Activated CD8-positive, alpha-beta T cell treated with anti-CD3 and anti-CD28 coated beads, Interleukin-2, amount 10 ng/mL, durations not matched to agents 7 days and 5 days (primary cell): ENCODE measurements at places on chromosomes 2 and 18. TPM values are rescaled to one million over a fixed set of nuclear protein-coding genes. Genes with fewer than 3 reads are reported as not detected.

CD8B2 gene
- 3.7 TPM for total RNA-seq

CXXC1 gene
- 158 TPM for total RNA-seq

RUFY4 gene
- 0.81 TPM for total RNA-seq

PNO1 gene
- 12.3 TPM for total RNA-seq

TUBB8B gene
- not detected for total RNA-seq

CHRNG gene
- total RNA-seq = not detected

ABCG8 gene
- total RNA-seq = not detected

GPN1 gene
- total RNA-seq = 41.4 TPM

NT5DC4 gene
- not detected for total RNA-seq

PLEKHH2 gene
- 0.57 TPM for total RNA-seq

GBX2 gene
- total RNA-seq = not detected

GRCh38 chr2:109472974-109473373, 140.8 kb downstream of the SEPTIN10 start:
- H3K4me3 ChIP-seq = no peak overlapping the region
- H3K36me3 ChIP-seq = no peaks in the 10 kb centered on the region
- H3K4me1 ChIP-seq = peaks cover 12% of the 10 kb centered on the region
- DNase-seq = no peak

- no peaks in the 10 kb centered on the region for H3K36me3 ChIP-seq
- H3K4me1 ChIP-seq = peaks cover 34% of the 10 kb centered on the region
- DNase-seq = no peak
- H3K27ac ChIP-seq = peak overlapping the region; percentile 47
- peaks cover 28% of the 10 kb centered on the region for H3K27me3 ChIP-seq
- peak overlapping the region; percentile 81 for H3K4me3 ChIP-seq
Measured at GRCh38 chr2:55420439-55420725, 726 bp upstream of the CCDC88A start.

DNA sequence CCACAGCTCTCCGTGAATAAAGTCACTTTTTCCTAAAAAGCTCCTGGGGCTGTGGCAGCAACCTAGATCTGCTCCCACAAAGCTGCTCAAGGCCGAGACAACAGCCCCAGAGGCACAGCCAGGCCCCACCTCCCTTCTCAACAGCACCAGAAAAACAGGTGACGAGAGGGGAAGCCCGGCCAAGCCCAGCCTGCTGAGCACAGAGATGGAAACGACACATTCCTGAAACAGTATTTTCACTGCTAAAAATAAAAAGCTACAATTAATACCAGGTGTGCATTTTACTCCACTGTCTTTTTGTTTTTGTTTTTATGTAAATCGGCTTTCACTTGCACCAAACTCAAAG, 199.3 kb downstream of the HDAC4 start:
- no peak for DNase-seq
- H3K4me1 ChIP-seq = peaks cover 13% of the 10 kb centered on the region
- H3K4me3 ChIP-seq = no peak overlapping the region

- no peak overlapping the region for H3K27ac ChIP-seq
- peaks cover 8% of the 10 kb centered on the region for H3K27me3 ChIP-seq
- H3K4me3 ChIP-seq = no peak overlapping the region
- H3K4me1 ChIP-seq = no peaks in the 10 kb centered on the region
- H3K36me3 ChIP-seq = no peaks in the 10 kb centered on the region
- no peak for DNase-seq
Measured at GRCh38 chr18:54973046-54973445, 13.8 kb upstream of the CCDC68 start.

- no peak overlapping the region for H3K27ac ChIP-seq
Measured at GRCh38 chr2:50766058-50766457, 265.9 kb downstream of the NRXN1 start.

DNA sequence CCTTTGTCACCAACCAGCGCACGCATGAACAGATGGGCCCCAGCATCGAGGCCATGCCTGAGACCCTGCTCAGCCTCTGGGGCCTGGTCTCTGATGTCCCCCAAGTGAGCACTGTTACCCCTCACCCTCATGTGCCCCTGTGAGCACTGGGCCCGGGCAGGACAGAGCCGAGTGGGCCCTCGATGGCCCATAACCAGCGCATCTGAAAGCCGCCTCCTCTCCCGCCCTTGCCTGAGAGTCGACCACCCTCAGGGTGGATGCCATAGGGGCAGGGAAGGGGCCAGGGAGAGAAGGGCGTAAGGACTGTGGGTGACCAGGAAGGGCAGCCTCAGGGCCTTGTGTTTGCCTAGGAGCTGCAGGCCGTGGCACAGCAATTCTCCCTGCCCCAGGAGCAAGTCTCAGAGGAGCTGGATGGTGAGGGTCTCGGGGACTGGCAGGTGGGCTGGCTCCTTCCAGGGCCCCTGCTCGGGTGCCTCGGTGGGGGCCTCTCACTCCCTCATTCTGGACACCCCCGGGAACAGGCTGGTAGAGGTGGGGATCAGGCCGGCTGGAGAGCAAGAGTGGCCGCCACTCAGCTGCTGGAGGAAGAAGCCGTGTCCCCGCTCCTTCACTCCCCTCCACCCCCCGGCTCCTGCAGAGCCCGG, 2.1 kb downstream of the PROM2 start:
- H3K27ac ChIP-seq = no peak overlapping the region
- no peaks in the 10 kb centered on the region for H3K36me3 ChIP-seq
- H3K4me3 ChIP-seq = no peak overlapping the region

DNA sequence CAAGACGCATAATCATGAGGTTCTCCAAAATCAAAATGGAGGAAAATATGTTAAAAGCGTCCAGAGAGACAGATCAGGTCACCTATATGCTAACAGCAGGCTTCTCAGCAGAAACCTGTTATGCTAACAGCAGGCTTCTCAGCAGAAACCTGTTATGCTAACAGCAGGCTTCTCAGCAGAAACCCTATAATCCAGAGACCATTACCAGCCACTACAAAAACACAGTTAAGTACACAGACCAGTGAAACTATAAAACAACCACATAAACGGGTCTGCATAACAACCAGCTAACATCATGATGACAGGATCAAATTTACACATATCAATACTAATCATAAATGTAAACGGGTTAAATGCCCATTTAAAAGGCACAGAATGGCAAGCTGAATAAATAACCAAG, 1548.4 kb upstream of the TMEFF2 start:
- H3K4me1 ChIP-seq = no peaks in the 10 kb centered on the region
- H3K27me3 ChIP-seq = no peaks in the 10 kb centered on the region
- no peak overlapping the region for H3K4me3 ChIP-seq
- H3K27ac ChIP-seq = no peak overlapping the region

DNA sequence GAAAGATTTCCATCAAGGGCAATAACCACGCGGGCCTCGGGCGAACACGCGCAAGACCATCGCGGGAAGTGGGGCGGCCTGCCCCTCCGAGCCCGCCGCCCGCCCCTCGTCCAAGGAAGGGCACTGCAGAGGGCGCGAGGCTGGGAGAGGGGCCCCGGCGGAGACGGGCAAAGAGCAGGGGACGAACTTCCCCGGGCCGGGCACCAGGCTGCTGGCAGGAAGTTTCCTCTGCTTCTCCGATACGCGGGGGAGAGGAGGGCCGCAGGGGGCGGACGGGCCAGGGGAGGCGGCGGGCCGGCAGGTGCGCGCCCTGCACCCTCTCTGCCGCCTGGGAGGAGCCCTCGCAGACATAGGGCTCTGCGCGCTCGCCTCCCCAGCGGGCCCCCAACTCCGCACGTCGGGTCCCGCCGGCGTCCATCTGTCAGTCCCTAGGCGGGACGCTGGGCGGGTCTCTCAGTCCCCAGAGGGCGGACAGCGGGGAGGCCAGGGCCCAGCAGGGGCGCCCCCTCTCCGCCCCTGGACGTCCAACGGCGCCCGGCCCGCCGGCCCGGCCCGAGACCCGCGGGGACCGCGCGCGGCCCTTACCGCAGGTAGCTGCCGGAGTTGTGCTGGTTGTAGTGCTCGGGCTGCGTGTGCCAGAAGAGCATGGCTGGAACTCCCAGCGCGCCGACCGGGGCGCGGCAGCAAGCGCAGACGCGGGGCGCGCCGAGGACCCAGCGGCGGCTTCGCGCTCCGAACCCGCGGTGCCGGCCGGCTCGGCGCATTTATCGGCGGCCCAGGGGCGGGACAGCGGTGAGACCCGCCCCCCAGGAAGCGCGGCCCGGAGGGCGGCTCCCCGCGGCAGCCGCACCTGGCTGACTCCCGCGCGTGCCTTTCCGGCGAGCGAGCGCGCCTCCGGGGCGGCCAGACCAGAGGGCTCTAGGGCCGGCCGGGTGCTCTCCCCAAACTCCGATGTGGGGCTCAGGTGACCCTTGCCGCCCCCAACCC, at the start of gene TFCP2L1:
Gene TFCP2L1, minus strand, starts transcription at position 740 of the 987 bp plus-strand sequence. Its CDS starts 93 bp downstream, at position 647.
- H3K36me3 ChIP-seq = no peaks in the 10 kb centered on the region
- peaks cover 41% of the 10 kb centered on the region for H3K27me3 ChIP-seq
- peak within 1 kb of the TSS; percentile 58 for H3K4me3 ChIP-seq

- H3K27ac ChIP-seq = no peak overlapping the region
- peaks cover 9% of the 10 kb centered on the region for H3K27me3 ChIP-seq
- DNase-seq = no peak
- H3K4me3 ChIP-seq = no peak overlapping the region
- H3K4me1 ChIP-seq = no peaks in the 10 kb centered on the region
Measured at GRCh38 chr18:48072428-48073204, 142.2 kb upstream of the SMAD2 start.

- no peaks in the 10 kb centered on the region for H3K4me1 ChIP-seq
- H3K36me3 ChIP-seq = no peaks in the 10 kb centered on the region
- H3K27me3 ChIP-seq = no peaks in the 10 kb centered on the region
Measured at GRCh38 chr2:50714089-50714488, 317.8 kb downstream of the NRXN1 start.

DNA sequence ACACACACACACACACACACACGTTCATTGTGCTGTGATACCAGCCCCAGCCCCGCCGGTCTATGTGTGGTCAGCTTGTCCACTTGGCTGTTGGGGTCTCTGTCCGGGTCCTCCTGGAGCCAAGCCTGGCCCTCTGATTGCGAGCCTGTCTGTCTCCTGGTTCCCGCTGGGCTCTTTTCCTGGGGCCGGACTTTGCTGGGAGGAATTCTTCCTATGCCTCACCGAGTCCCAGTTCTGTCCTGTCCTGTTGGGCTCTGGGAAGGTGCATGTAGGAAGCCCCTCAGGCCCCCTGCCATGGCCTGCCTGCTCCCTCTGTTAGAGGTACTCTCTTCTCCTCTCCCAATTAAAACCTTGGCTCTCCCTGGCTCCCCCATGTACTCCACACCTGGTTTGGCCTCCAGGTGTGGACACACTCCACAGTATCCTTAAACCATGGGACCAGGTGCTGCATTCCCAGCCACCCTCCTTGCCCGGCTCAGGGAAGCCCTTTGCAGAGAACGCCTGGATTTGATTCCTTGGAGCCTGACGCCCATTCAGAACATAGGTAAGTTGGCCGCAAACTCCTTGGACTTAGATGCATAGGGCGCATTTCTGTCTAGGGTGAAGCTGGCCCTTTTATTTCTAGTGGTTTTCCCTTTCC, 42.3 kb downstream of the CABLES1 start:
- H3K4me1 ChIP-seq = peaks cover 8% of the 10 kb centered on the region
- H3K36me3 ChIP-seq = no peaks in the 10 kb centered on the region
- peaks cover 7% of the 10 kb centered on the region for H3K27me3 ChIP-seq
- DNase-seq = no peak

DNA sequence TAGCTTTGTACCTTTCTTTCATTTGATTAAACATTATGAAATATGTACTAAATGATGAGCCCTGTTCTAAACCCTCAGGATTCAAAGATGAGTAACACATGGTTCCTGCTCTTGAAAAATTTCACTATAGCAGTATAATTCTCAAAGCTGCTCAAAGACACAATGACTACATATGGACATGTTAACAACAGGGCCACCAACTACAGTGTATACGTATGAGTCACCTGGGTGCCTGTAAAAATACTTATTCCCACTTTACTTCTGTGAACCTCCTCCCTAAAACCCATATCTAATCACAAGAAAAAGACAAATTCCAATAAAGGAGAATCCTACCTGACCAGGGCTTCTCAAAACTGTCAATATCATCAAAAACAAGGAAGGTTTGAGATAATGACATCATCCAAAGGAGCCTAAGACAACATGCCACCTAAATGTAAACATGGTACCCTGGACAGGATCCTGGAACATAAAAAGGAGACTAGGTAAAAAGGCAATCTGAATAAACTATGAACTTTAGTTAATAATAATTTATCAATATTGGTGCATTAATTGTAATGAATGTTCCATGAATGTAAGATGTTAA, 84.7 kb downstream of the FAM161A start:
- peaks cover 5% of the 10 kb centered on the region for H3K4me1 ChIP-seq
- DNase-seq = no peak
- H3K27ac ChIP-seq = no peak overlapping the region

DNA sequence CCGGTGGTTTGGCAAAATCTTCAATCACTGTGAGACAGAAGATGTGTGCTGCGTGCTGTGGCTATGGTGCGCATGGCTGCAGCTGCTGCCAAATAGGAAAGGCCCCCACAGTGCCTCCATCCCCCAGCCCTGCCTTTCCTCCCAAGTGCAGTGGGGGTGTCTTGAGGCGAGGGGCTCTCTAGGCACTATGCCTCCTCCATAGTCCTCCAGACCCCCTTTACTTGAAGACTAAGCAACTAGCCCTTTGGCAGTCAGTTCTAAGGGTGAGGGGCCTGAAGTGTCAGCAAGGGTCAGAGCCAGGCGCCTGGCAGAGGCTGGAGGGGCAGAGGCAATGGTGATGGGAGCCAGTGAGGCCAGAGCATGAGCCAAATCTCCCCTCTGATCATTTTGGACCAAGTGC, 13.6 kb upstream of the TMEM185B start:
- no peaks in the 10 kb centered on the region for H3K27me3 ChIP-seq
- H3K27ac ChIP-seq = no peak overlapping the region
- H3K36me3 ChIP-seq = peaks cover 10% of the 10 kb centered on the region

- H3K27me3 ChIP-seq = no peaks in the 10 kb centered on the region
- no peaks in the 10 kb centered on the region for H3K4me1 ChIP-seq
- H3K36me3 ChIP-seq = no peaks in the 10 kb centered on the region
- no peak overlapping the region for H3K4me3 ChIP-seq
- DNase-seq = no peak
Measured at GRCh38 chr2:107790837-107791236, 35.9 kb upstream of the RGPD4 start.

GRCh38 chr2:19845323-19845920, 56.4 kb downstream of the TTC32 start:
- H3K27me3 ChIP-seq = no peaks in the 10 kb centered on the region
- no peak overlapping the region for H3K4me3 ChIP-seq
- no peaks in the 10 kb centered on the region for H3K36me3 ChIP-seq
- no peak overlapping the region for H3K27ac ChIP-seq
- no peaks in the 10 kb centered on the region for H3K4me1 ChIP-seq

- no peaks in the 10 kb centered on the region for H3K27me3 ChIP-seq
- H3K27ac ChIP-seq = no peak overlapping the region
- no peak overlapping the region for H3K4me3 ChIP-seq
- no peaks in the 10 kb centered on the region for H3K36me3 ChIP-seq
Measured at GRCh38 chr18:50662177-50662576, 102.3 kb downstream of the MAPK4 start.

- H3K4me1 ChIP-seq = peaks cover 16% of the 10 kb centered on the region
- H3K4me3 ChIP-seq = no peak overlapping the region
- no peaks in the 10 kb centered on the region for H3K36me3 ChIP-seq
- H3K27ac ChIP-seq = no peak overlapping the region
- peaks cover 7% of the 10 kb centered on the region for H3K27me3 ChIP-seq
Measured at GRCh38 chr2:65350651-65351056, 81.7 kb downstream of the SPRED2 start.

DNA sequence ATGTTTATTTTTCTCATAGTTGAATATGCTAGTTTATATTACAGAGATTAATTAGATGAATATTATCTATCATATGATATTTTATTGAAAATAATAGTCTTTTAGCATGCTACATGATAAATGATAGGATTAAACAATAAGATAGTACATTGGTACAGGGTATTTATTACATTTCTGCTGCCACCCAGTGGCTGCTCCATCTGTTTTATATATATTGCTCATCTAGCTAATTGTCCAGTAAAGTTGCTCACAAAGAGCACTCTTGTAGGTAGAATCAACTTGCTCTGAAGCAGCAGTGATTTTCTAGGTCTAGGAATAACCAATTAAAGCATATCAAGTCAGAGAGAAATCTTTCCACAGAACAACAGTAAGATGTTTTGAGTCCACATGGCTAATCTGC, 183.3 kb downstream of the ASXL3 start:
- no peaks in the 10 kb centered on the region for H3K36me3 ChIP-seq
- no peak overlapping the region for H3K27ac ChIP-seq
- no peak for DNase-seq
